ENCODE measurements at places on chromosomes 2 and 18. TPM values are rescaled to one million over a fixed set of nuclear protein-coding genes. Genes with fewer than 3 reads are reported as not detected.

DNA sequence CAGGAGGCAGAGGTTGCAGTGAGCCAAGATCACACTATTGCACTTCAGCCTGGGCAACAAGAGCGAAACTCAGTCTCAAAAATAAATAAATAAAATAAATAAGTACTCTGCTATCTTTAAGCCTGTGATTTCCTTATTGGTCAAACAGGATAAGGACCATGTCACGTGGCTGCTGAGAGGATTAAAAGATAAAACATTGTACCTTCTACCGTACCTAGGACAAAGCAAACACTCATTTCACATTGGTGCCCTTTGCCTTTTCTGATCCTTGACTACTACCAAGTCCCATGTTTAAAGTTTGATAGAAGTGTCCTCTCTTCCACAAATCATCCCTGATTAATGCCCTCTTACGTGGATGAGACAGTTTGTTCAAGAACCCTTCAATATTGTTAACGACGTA is 120.2 kb upstream of the TFCP2L1 start:
- peaks cover 4% of the 10 kb centered on the region for H3K36me3 ChIP-seq
- H3K27me3 ChIP-seq: no peaks in the 10 kb centered on the region
- no peak overlapping the region for H3K4me3 ChIP-seq
- no peak overlapping the region for H3K27ac ChIP-seq
- H3K4me1 ChIP-seq: peaks cover 7% of the 10 kb centered on the region

The DLGAP1 gene
- polyA plus RNA-seq: not detected

DNA sequence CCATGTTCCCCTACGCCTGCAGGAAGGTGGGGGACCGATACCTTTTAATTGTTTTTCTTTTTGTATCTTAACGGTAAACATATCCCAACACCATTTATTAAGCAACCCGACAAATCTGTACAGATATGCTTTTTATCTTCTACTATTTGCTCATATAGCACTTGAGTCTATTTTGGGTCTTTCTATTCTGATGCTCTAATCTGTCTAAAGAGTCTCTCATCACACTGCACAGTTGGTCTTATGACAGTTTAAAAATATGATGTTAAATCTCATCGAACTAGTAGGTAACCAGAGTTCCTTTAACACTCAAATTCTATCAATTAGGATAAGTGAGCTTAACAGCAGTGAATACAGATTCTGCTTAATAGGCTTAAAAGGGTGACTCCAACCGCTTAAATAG is 111.6 kb downstream of the SOCS6 start:
- no peak for DNase-seq
- no peaks in the 10 kb centered on the region for H3K4me1 ChIP-seq
- H3K27ac ChIP-seq: no peak overlapping the region
- no peak overlapping the region for H3K4me3 ChIP-seq

GRCh38 chr2:221807706-221808105 is 235.6 kb upstream of the EPHA4 start:
- H3K4me1 ChIP-seq: no peaks in the 10 kb centered on the region
- H3K36me3 ChIP-seq: no peaks in the 10 kb centered on the region
- no peak overlapping the region for H3K4me3 ChIP-seq
- DNase-seq: no peak
- H3K27me3 ChIP-seq: no peaks in the 10 kb centered on the region

- DNase-seq: no peak
- H3K27ac ChIP-seq: no peak overlapping the region
These were observed 43.7 kb downstream of the SMC6 start for GRCh38 chr2:17709897-17710296.

DNA sequence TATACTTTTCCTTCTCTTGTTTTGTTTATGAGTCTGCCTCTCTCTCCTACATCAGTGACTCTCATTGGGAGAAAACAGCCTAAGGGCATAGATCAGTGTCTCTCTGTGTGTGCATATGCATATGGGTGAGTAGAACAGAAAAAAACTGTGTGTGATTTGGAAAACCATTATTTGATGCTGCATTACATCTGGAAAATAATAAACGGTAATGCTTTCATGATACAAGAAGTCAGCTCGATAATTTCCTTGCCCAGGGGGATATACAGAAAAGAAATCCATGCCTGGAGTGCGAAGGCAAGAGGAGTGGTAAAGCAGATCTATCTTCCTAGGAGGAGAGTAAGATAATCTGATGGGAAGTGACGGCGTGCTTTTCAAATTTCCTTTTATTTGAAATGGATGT is 221.5 kb upstream of the LYPD1 start:
- H3K4me1 ChIP-seq: no peaks in the 10 kb centered on the region
- H3K36me3 ChIP-seq: no peaks in the 10 kb centered on the region
- no peaks in the 10 kb centered on the region for H3K27me3 ChIP-seq
- no peak for DNase-seq

GRCh38 chr2:112880091-112880531 is 30.9 kb upstream of the IL37 start:
- H3K27me3 ChIP-seq: peaks cover 5% of the 10 kb centered on the region
- no peaks in the 10 kb centered on the region for H3K36me3 ChIP-seq
- H3K27ac ChIP-seq: no peak overlapping the region
- peaks cover 32% of the 10 kb centered on the region for H3K4me1 ChIP-seq
- H3K4me3 ChIP-seq: no peak overlapping the region

GRCh38 chr2:103165836-103166235 is 404.0 kb downstream of the TMEM182 start:
- H3K4me1 ChIP-seq: no peaks in the 10 kb centered on the region
- no peak for DNase-seq
- H3K4me3 ChIP-seq: no peak overlapping the region
- no peaks in the 10 kb centered on the region for H3K27me3 ChIP-seq

The CKAP2L gene
- not detected for polyA plus RNA-seq
